Neural progenitor cell (in vitro differentiated cells): ENCODE measurements at places on chromosomes 6 and 20.

DNA sequence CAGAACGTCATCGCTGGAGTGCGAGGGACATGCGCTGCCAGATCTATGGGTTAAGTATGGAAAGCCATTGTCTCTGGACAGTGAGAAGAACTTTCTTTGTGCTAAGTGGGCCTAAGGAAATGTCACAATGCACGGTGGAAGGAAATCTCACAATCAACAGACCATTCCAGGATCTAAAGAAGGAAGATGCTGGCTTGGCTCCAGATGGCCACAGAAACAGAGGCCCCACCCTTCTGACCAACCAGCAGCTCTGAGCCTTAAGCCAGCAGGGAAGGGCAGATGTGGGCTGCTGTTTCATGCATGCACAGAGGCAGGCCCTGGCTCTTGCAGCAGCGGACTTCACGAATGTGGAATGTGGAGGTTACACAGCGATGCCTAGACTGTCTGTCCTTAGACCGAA, 156.3 kb downstream of the SOBP start:
- DNase-seq, result no peak

- no peak for DNase-seq
Measured at GRCh38 chr6:64266351-64266821, 630.8 kb downstream of the PHF3 start.

DNA sequence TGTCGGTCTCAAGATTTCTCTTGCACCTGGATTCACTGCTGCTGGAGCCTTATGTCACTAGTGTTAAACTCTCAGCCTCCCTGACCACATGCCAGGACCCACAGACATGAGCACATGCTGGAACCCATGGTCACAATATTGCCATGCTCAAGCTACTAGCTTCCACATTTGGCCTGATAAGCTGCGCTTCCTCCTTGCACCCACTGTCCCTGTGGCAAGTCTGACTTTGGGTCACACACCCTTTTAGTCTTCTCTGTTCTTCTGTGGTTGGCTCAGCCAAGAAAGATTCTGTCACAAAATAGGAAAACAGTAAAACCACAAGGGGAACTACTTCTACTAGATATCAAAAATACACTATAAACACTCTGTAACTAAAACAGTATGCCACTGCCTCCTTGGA, 68.9 kb upstream of the HDAC2 start:
- DNase-seq, result no peak

- no peak for DNase-seq
Measured at GRCh38 chr20:59323731-59324130, 23.3 kb downstream of the EDN3 start.

DNA sequence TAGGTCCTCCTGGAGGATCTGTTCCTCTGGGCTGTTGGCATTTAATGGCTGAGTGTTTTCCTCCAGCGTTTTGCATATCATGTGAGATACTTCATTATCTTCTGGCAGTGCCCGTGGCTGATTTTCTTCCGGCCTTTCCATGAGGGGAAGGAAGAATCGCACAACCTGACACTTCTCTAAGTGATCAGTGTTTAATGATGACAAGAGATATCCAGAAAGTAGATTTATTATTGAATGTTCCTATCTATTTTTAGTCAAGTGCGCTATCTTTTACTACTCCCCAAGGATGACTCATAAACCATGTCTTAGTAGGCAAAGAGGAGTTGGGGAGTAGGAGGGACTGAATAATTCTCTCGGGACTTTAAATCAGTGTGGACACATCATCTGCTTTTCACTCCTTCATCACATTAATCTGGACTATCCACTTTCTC, 149.7 kb downstream of the PLCB4 start:
- DNase-seq, result no peak

GRCh38 chr20:53910351-53911002, 159.9 kb downstream of the BCAS1 start:
- no peak for DNase-seq

DNA sequence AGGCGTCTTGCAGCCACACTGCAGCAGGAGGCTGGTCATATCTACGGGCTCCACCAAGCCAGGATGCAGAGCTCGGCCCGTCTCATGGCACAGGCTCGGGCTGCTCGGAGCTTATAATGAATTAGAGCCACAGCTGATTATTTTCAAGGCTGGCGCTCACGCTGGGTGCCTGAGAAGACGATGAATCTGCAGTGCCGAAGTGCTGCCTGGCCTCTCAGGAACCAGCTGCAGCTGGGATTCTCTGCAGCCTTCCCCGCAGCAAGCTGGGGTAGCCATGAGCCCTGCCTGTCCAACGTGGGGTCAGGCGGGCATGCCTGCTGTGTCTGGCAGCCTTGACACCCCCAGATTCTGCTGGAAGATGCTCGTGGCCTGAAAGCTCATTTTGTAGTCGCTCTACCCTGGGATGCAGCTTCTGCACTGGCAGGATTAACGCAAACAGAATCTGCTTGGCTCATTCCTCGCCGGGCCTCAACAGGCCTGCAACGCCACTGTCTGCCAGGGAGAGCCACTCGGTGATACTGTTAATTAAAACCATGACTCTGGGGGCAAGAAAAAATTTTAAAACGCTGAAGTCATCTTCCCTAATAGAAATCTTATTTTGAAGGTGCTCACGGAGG, 104.3 kb downstream of the CDH26 start:
- no peak for DNase-seq

DNA sequence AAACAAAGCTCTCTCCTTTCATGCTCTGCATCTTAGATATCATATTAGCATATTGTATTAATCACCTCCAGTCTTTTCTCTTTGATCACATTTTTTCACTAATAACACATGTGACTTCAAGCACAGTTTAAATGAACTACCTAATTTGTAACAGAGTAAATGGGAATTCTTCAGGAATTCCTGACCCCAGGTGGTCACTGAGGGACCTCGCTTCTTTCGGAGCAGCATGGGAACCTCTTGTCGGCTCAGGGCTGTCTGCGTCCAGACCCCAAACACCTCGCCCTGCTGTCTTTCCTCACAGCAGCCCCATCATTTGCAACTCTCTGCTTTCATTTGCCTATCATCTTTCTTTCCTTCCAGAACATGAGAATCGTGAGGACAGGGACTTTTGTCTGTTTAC, 103.5 kb downstream of the DACT2 start:
- DNase-seq, result peak; percentile 69

DNA sequence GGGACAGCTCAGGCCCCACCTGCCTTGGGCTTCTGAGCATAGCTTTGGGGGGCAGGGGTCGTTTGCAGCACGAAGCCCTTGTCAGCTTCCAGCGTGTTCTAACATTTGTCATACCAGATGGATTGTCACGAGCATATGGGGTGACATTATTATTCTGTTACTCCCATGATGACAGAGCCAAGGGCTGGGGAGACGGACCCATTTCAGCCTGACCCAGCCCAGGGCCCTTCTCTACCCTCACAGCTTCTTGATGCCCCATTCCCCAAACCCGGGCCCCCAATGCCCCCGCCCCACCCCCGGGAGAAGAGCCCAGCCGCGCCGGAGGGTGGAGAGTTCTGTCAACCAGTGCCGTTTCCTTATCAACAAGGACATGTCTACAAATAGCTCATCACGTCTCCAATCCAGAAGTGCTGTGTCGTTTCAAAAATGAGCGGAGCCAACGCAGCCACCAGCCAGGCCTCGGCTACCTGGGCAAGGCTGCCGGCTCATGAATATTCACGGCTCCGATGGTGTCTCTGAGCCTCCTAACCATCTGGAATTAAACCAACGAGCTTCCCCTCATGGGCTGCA, 9.6 kb upstream of the CHRNA4 start:
- no peak for DNase-seq

DNA sequence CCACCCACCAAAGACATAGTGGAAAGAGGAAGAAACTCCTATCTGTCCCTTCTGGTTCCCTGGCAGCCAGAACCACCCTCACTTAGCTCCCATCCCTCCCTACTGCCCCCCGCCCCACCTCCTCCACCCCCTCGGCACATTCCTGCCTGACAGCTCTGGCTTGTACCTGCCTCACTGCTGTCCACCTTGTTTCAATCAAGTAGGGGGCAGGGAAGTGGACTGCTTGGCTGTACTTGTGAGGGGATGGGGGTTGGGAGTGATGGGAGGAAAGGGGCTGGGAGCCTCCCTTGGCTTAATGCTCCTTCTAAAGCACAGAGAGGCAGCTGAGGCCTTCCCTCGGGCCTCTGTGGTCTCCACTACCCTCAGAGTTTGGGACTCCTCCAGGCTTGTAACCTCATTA, 22.1 kb upstream of the ZNF76 start:
- DNase-seq, result no peak

GRCh38 chr20:33648396-33649004, 13.6 kb upstream of the C20orf144 start:
- no peak for DNase-seq

DNA sequence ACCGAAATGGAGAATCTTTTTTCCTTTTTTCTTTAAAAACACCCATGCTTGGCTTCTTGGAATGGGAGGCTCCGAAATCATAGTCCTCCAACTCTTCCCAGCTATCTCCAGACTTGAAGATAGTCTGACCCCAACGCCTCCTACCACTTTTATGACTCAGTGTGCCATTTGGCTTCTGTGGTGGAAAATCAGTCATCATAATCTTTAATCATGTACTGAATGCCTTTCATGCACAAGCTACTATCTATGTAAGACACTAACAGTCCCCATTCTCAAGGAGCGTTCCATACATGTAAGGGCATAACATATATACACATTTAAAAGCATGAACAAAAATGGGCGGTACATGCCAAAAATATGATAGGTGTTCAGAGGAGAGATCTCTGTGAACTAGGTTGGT, 44.1 kb downstream of the TMEM14B start:
- DNase-seq, result no peak

DNA sequence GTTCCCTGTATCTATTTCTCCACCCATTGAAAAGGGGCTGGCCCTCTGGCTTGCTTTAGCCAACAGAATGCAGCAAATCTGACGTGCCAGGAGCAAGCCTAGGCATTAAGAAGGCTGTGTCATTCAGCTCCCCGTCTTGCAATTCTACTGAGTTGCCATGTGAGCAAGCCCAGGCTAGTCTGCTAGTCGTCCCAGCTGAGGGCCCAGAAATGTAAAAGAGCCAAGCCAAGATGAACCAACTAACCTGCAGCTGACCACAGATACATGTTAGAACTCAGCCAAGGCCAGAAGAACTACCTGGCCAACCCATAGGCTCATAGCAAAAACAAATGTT, 30.1 kb downstream of the PREP start:
- DNase-seq, result no peak

DNA sequence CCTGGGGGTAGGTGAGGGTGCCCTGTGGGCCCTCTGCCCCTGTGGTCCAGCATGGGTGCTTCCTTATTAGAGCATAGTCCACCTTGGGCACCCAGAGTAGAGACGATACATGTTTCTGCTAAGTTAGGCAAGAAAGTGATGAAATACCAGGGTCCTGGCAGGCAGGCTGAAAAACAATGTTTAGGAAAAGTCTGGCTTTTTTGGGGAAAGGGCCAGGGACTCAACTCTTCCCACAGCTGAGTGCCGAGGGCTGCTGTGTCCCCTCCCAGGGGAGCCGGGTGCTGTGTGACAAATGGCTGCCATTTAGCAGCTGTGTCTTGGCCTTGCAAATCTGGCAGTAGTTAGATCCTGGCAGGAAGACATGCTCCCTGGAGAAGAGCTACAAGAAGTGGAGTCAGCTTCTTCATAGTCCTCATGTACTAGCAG, 61.5 kb downstream of the RREB1 start:
- no peak for DNase-seq

GRCh38 chr6:115540077-115540869, 520.4 kb downstream of the FRK start:
- no peak for DNase-seq

GRCh38 chr6:80197474-80197873, 91.0 kb downstream of the BCKDHB start:
- DNase-seq, result no peak

DNA sequence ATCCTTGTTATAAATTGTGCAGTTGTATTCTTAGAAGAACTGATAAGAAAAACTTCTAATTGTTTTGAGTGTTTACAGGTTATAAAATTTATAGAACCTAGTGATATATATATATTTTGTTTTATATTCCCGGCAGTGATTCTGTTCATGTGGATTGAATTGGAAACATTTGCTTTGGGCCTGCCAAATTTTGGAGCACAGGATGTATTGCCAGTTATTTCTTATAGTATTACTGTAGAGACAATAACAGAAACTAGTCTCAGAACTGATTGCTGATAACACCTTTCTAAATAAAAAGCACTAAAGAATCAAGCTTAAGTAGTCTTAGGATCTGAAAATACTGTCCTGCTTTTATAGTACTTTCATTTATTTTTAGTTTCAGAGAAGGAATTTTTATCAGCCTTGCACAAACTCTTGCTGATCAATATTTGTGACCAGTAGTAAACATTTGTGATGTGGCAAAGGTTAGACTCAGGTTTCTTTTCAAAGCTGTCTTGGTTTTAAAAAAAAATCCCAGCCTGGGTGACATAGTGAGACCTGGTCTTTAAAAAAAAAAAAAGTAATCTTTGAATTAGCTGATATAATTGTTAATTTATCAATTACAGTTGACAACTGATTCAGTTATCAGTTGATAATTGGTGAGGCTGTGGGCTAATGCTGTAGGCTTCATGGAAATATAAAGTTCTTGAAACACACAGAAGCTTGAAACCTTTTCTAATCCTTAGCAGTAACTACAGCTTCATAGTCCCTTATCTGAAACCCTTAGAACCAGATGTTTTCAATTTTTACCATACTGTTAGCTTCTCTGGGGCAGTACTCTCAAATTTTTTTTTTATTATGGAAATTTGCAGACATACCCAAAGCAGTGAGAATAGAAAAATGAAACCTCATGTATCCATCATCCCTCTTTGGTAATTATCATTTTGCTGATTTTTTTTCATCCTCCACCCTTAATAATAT, 42.4 kb downstream of the RNGTT start:
- no peak for DNase-seq

- DNase-seq, result no peak
Measured at GRCh38 chr6:20644667-20645370, 110.6 kb downstream of the CDKAL1 start.

- no peak for DNase-seq
Measured at GRCh38 chr6:35357677-35358076, 15.3 kb downstream of the PPARD start.

- DNase-seq, result peak; percentile 23
Measured at GRCh38 chr20:54385746-54386145, 89.6 kb upstream of the DOK5 start.

GRCh38 chr6:154306696-154307095, 49.9 kb downstream of the IPCEF1 start:
- no peak for DNase-seq

- no peak for DNase-seq
Measured at GRCh38 chr6:116438590-116439448, 22.4 kb upstream of the CALHM6 start.

GRCh38 chr6:5453546-5453945, 192.2 kb downstream of the FARS2 start:
- no peak for DNase-seq

- peak; percentile 75 for DNase-seq
Measured at GRCh38 chr6:30915591-30915946, 1.5 kb downstream of the VARS2 start.
